ENCODE measurements at places on chromosomes 7 and 10. TPM values are rescaled to one million over a fixed set of nuclear protein-coding genes. Genes with fewer than 3 reads are reported as not detected.
A peak's percentile ranks its signal among the peaks of the same experiment; 100 is the strongest.

NOS3 gene
- total RNA-seq: 9.2 TPM

TWIST1 gene
- total RNA-seq: not detected

PYROXD2 gene
- 5.0 TPM for total RNA-seq

BTRC gene
- 12.7 TPM for total RNA-seq

GTF2IRD1 gene
- total RNA-seq: 2.9 TPM

CALML3 gene
- not detected for total RNA-seq

- no peak for DNase-seq
Observed at GRCh38 chr10:88045656-88046415, 182.4 kb downstream of the PTEN start.

DNA sequence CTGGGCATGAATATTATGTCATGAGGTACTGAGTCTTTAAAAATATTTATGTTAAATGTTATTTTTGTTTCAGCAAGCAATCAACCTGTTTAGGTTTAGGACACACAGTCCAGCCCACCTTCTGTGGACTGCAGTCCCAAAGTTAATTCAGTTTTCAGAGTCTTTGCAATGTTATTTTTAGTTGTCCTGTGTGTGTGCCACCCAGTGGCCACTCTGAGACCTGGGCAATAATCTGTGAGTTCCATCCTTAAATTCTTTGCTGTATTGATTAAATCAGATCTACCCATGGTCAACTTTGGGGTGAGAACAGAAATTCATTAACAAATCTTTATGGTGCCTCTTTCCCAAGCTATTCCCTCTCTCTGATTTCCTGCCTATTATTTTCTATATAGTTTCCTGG, 415.1 kb downstream of the CCSER2 start:
- no peak for DNase-seq

GRCh38 chr10:104515678-104516199, 125.4 kb upstream of the SORCS3 start:
- DNase-seq: no peak

DNA sequence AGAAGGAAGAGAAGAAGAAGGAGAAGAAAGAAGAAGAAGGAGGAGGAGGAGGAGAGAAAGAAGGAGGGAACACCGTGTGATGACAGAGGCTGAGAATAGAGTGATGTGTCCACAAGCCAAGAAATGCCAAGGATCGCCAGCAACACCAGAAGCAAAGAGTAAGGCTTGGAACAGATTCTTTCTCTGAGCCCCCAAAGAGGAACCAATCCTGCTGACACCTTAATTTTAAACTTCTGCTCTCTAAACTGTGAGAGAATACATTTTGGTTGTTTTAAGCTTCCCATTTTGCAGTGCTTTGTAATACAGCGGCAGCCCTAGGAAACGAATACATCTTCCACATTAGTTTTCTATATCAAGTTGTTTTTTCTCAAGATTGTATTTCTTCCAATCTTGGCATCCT, 13.9 kb upstream of the WNT8B start:
- no peak for DNase-seq

DNA sequence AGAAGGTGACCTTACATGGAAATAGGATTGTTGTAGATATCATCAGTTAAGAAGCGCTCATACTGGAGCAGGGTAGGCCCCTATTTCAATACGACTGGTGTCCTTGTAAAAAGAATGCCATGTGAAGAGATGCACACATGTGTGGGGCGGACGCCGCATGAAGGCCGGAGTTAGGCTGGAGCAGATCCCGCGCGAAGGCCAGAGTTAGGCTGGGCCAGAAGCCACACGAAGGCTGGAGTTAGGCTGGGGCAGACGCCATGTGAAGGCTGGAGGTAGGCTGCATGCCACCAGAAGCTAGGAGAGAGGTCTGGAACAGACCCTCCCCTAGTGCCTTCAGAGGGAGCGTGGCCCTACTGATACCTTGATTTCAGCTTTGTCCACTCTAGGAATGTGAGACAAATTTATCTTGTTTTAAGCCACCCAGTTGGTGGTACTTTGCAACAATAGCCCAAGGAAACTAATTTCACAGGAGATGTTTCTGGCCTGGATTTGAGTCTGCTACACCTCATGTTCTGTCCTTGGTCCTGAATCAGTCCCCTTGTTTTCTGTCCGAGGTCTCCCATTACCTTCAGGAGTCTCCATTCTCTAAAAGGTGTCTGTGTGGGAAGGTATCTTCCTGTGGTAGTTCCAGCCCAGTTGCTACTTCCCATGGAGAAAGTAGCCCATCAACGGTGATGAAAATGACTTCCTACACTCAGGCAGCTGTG, 585.8 kb downstream of the LRMDA start:
- DNase-seq: no peak

- DNase-seq: no peak
Observed at GRCh38 chr7:52956379-52956915, 79.0 kb upstream of the POM121L12 start.

DNA sequence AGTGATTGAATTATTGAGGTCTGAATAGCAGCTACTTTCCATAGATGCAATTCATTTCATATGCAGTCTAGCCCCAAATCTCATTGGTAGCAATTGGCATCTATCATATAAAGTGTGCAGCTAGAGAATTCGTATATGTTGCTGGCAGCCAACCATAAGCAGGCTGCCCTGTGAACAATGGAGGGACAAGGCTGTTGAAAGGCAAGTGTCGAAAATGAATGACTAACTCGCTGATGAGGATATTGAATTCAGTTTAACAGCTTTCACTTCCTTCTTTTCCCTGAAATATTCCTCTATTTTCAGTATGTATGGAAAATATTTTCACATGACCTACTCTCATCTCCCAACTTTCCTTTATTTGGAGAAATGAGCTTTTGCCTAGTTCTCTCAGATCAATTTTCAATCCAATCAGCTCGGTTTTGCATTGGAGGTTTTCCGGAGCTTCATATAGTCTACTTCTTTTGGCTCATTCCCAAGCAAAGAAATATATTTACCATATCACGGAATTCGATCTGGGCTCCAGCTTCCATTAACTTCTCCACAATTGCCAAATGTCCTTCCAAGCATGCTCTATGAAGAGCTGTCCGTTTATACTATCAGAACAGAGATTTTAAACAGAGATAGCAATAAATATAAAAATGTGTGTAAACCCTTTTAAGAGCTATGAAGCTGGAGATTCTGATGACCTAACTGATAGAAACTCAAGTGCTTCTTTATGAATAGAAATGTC, 3.5 kb downstream of the ANKRD1 start:
- no peak for DNase-seq

- no peak for DNase-seq
Observed at GRCh38 chr7:29468196-29468595, 95.4 kb upstream of the PRR15 start.

DNA sequence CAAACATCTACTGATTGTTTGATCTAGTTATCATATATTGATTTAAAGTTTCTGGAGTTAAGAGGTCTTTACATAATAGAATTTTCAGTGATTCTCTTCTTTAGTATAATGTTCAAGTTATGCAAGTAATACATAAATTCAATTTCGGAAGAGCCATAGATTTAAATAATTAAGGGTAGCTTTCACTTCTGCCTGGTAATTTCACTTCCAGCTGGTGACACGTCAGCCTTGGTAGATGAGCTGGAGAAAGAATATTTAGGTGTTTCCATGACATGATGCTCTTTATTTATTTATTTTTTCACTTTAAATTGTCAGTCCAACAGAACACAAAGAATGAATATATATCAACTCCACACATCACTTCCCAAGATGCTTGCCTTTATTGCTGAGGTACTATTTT, 5.2 kb upstream of the OTUD1 start:
- no peak for DNase-seq

GRCh38 chr7:50037086-50037485, 56.0 kb downstream of the ZPBP start:
- DNase-seq: no peak

DNA sequence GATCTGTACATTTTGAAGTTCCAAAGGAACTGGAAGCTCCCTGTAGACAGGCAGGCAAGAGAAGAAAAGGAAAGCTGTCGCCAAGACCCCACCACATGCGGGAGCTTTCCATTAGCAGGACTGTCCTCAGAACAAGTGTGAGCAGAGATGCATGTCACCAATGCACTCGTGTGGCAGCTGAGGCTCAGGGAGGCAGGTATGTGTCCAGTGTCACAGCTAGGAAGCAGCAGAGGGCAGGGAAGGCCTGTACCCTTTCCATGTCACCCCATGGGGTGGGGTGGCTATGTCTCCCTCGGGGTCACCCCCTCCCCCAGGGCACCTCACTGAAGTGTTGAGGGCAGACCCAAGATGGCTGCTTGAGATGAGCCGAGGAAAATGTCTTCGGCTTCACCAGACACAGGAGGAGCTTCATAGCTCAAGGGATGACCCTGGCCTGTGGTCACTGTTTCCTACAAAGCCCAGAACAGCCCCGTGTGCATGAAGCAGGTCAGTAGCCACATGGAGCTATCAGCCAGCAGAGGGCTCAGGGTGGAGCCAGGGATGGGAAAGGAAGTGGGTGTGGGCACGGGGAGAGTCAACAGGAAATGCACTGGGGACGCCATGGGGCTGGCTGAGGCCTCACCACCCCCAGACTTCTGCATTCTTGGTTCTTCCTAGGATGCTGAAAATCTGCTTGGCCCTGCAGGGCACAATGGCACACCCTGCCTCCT, 96.6 kb downstream of the FAM53B start:
- peak; percentile 88 for DNase-seq

DNA sequence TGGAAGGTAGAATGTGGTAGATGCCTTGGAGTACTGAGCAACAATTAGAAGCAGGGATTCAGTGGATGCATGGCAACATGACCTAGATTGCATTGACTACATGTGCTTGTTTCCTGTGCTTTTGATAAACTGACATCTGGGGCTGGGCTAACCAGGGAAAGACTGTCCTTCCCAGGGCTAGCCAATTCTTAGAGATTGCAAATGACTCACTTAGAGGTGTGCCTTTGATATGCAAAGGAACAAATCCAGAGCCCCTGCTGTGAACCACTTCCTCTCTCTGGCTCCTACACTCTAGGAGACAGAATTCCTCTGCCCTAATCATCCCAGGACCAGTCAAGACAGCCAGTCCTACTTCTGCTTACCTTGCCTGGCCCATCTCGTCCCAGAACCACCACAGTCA, 651.5 kb downstream of the LRMDA start:
- no peak for DNase-seq

DNA sequence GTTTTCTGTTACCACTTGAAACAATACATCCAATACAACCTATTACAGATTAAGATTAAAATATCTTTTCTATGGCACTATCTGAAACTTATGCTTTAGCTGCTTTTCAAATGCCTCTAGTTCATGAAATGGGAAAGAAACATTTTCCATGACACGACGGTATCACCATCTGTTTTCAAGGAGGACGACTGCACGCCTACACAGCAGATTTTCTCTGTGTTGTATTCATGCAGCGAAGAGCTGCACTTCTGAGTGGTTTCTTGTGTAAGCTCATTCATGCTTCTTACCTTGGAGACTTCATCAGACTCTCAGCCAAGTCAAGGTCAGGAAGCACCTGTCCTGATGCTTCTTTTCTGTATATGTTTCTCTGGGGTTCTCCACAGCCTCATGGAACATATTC, 179.2 kb downstream of the DYNC1I1 start:
- DNase-seq: no peak

DNA sequence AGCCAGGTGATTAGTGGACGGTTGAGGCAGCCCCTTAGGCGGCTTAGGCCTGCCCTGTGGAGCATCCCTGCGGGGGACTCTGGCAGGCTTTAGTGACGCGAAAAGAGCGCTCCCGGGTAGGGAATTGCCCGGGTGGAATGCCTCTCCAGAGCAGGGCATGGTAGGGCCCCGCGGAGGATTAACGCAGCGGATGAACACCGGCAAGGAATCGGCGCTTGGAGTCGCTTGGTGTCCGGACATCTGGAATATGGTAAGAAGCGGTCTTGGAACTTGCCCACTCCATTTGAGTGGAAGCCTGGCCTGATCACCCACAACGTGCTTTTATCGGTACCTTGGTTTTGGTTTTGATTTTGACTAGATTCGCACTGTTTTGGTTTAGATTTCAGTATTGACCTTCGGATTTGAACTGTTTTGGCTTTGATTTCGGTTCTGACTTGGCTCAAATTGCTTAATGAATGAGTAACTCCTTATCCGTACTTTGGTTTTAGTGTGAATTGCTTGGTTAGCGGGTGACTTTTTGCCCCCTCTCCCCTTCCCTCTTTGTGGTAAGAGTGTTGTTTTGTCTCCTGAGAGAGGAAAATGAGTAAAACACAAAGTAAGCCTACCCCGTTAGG, 24.2 kb upstream of the CHST3 start:
- DNase-seq: no peak

GRCh38 chr7:26664735-26665416, 199.5 kb downstream of the SKAP2 start:
- DNase-seq: peak; percentile 60

- DNase-seq: no peak
Observed at GRCh38 chr7:24773646-24774045, 16.4 kb upstream of the GSDME start.

- DNase-seq: no peak
Observed at GRCh38 chr7:121313220-121313792, 15.5 kb upstream of the WNT16 start.

DNA sequence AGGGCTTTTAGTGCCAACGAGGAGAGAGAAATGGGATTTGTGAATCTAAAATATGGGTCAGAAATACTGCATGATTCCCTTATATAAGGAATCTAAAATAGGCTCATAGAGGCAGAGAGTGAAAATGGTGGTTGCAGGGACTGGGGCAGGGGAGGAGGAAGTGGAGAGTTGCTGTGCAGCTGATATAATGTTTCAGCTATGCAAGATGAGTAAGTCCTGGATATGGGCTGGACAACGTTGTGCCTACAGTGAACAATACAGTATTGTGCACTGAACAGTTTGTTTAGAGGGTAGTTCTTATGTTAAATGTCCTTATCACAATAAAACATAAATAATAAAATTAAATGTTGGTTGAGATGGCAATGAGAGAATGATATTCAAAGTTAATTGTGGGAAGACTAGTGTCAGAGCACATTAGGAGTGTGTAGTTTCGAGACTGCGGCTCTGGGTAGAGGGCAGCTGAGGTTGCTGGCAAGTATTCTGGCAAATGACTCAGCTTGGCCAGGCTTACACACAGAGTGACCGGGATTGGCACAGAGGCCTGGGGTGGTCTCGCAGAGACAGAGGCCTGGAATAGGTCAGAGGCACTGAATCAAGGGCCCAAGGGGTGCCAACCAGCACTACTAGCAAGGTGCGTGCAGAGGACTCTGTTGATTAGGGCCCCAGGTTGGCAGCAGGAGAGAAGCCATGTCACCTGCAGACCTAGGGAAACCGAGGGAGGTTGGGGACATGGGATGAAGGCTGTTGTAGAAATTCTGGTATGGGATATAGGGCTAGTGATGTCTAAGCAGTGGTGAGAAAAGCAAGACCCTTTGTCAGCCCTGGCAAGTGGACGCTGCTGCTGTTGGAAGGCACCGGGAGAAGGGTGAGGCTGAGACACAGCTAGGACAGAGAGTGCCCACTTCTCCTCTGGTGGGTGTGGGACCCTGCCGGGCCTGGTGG, 2.8 kb upstream of the DEPP1 start:
- DNase-seq: no peak

Data from activated naive CD4-positive, alpha-beta T cell treated with anti-CD3 and anti-CD28 coated beads for 36 hours (primary cell).